Thoracic aorta (tissue), 2 donors: ENCODE measurements at places on chromosomes 2 and 18. TPM values are rescaled to one million over a fixed set of nuclear protein-coding genes. Genes with fewer than 3 reads are reported as not detected.

- DNase-seq: no peak
Measured at GRCh38 chr2:58032764-58033080, 13.9 kb upstream of the VRK2 start.

DNA sequence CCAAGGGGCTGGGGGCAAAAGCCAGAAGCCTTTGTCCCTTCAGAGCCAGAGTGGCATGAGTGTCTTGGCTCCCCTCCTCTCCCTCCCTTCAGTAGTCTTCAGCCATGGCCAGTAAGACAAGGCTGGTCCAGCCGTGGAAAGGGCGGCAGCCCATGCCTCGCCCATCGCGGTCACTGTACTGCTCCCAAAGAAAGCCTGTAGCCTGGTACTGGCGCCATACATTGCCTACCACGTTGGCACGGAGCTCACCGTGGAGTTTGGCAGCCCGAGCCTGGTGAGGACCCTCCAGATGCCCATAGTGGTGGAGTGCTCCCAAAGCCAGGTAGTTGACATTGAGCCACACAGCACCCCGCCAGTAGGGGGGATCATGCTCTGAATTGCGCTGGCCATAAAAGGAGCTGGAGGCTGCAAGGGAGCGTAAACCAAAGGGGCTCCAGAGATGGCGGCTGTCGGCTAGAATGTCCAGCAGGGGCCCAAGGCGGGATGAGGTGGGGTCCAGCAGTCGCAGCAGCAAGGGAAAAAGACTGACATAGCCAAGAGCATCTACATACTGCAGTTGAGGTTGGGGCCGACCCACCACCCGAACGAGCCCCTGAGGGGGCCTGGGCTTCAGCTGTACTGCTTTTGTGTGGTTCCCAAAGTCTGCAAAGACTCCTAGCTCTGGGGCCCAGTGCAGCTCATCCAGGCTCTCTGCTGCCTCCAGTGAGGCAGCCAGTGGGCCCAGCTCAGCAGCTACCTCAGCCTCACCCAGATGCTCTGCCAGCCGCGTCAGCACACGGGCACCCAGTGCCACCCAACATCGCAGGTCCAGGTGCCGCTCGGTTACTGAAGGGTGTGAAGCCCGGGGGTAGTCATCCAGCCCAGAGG is 3.2 kb downstream of the WBP1 start:
- no peak for DNase-seq

GRCh38 chr2:64923385-64923710 is 65.9 kb upstream of the SLC1A4 start:
- no peak for DNase-seq

- DNase-seq: no peak
Measured at GRCh38 chr2:69087912-69088240, 74.9 kb downstream of the ANTXR1 start.

DNA sequence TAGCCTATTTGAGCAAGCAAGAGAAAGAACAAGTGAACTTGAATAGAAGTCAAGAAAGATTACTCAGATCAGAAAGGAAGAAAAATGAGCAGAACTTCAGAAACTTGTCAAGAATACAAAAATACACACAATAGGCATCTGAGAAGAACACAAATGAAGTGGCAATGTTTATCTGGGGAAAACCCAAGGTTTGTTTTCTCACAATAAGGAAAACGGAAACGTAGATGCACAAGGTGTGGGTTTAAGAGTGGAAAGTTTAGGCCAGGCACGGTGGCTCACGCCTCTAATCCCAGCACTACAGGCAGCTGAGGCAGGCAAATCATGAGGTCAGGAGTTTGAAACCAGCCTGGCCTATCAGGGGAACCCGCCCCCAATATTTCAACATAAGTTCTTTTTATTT is 159.5 kb upstream of the GYPC start:
- no peak for DNase-seq

GRCh38 chr18:62937065-62937464 is 221.7 kb downstream of the PHLPP1 start:
- DNase-seq: no peak

PRKRA gene
- 71.5 TPM for total RNA-seq

GDF7 gene
- 39.7 TPM for total RNA-seq

DNA sequence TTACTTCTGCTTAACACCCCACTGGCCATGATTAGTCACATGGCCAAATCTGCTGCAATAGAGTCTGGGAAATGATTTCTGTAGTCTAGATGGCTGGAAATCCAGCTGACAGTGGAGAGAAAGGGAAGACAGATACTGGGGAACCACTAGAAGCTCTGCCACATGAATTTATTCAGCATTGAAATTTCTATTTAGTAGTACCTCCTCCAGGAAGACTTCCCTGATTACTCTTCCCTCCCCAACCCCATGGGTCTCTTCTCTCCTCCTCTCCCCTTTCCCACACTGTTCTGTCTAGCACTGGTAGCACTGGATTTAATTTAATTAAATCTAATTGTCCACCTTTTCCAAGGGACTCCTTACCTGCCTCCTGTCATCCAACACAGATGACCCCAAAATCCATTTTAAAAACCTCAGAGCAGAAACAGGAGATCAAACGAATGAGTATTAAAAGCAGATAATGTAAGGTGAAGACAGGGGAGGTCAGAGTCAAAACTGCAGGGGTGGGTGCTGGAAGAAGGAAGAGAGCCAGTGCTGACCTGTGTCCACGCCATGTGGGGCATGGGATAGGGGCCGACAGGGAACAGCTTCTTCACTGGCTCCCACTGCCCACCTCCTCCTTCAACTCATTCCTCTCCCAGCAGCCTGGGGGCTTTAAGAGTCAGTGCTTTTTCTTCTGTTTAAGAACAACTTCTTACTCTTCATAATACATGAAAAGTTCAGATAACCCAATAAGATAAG is 169.2 kb upstream of the HS6ST1 start:
- no peak for DNase-seq

GRCh38 chr2:36406296-36406695 is 50.7 kb downstream of the CRIM1 start:
- DNase-seq: no peak

DNA sequence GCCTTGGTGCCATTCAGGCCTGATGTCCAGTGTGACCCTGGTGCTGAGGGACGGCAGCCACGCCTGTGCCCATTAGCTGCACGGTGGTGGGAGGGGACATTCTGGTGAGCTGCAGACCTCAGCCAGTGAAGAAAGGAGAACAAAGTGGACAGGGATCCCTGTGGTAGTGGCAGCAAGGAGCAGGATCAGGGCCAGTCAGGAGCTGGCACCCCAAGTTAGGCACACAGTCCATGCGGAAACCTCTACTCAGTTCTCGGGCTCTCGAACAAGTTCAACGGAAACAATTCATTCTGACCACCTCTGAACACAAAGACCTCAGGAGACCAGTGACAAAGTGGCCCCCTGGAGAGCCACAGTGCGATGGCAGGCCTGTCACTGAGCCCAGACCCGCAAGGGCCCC is 30.1 kb downstream of the COA5 start:
- no peak for DNase-seq
